ENCODE measurements at places on chromosomes 3 and 15.

- DNase-seq, result no peak
Observed at GRCh38 chr15:42511007-42511391, 15.6 kb downstream of the SNAP23 start.

DNA sequence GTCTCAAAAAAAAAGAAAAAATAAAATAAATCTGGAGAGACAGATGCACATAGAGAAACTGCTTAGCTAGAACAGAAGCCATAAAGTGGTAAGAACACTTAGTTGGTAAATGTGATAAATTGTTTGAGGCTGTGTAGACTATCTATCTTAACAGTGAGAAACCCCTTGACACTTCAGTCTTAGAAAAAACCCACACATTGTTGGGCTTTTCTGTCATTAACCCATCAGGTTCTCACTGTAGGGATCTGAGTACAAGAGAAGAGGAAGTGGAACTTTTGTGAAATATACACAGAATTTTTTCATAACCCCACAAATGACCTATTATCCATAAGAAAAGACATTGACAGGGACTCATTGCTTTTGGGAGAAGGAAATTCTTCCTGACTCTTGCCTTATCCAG, 24.4 kb downstream of the TP63 start:
- no peak for DNase-seq

- no peak for DNase-seq
Observed at GRCh38 chr3:173761161-173761560, 363.6 kb downstream of the NLGN1 start.

- DNase-seq, result no peak
Observed at GRCh38 chr15:25331860-25332259, 107.0 kb downstream of the UBE3A start.

- no peak for DNase-seq
Observed at GRCh38 chr3:61719278-61719977, 158.1 kb downstream of the PTPRG start.

GRCh38 chr3:25468866-25469319, 40.8 kb downstream of the RARB start:
- DNase-seq, result no peak

GRCh38 chr3:38829404-38829803, 13.4 kb upstream of the SCN10A start:
- DNase-seq, result no peak

DNA sequence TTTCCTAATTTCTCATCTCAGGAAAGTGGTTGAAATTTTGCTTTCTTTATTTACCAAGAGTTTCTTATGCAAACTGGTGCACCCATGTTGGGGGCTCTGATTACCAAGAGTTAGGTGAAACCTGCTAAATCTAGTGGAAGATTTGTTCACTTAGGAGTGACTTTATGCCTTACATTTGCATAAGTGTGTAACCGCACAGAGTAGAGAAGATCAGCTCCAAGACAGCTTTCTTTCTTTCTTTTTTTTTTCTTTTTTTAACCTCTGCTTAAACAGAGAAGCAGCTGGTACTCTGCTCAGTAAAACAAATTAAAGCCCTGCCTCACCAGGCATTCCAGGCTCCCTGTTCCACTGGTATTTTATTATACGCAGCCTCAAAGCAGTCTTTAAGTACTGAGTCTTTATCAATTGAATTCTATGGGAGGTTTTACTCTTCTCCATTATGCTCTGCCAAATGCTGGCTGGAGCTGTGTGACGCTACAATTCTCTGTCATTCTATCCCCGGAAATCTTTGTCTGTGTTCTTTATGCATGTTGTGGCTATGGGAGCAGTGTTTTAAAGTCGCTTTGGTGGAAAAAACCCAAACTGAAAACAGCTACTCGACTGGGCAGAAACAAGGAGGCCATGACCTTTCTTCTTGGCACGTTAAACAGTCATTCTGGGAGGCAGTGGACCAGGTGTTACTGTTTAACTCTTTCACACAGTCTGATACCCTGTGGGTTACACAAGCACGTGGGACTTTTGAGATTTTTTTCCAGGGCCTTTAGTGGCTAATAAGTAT, 55.2 kb upstream of the GBE1 start:
- DNase-seq, result peak; percentile 8

DNA sequence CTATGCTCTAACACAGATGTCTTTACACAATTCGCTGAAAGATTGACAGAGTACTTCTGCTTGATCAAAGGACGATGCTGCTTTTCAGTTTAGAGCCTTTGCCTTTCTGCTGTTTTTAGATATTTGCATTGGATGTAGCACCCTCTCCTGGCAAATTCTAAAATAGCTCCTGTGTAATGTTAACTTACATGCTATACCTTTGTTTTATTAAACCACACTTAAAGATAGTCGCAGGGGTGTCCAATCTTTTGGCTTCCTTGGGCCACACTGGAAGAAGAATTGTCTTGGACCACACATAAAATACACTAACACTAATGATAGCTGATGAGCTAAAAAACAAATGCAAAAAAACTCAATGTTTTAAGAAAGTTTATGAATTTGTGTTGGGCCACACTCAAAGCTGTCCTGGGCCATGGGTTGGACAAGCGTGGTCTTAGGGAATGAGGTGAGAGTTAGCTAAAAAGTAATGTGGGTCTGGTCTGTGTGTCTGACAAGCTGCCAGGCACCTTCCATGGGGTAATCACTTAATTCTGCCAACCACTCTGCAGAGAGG, 62.9 kb downstream of the ATG7 start:
- no peak for DNase-seq

- DNase-seq, result no peak
Observed at GRCh38 chr15:67550522-67550921, 8.0 kb downstream of the MAP2K5 start.

All from stimulated activated naive CD8-positive, alpha-beta T cell treated with anti-CD3 and anti-CD28 coated beads, Interleukin-15, Interleukin-2, amounts not matched to agents 100 U/mL and 50 U/mL, for 24 hours (primary cell).